Stimulated activated naive B cell treated with anti-CD40 and anti-IgM and Interleukin-4, amounts not matched to agents 10 μg/mL and 1 μg/mL and 100 μg/mL, for 72 hours (primary cell): ENCODE measurements at places on chromosomes 5 and 9.

DNA sequence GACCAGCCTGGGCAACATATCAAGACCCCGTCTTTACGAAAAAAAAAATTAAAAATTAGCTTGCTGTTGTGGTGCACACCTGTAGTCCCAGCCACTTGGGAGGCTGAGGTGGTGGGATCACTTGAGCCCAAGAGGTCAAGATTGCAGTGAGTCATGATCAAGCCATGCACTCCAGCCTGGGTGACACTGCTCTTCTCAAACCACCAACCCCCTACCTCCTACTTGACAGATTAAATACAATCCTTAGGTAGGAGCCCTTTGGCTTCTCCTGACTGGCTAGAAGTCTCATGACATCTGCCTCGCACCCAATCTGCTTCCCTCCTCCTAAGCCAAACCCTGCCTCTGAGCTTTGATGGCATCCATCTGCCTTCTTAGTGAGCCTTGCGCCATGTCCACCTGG is 11.6 kb upstream of the FBP1 start:
- DNase-seq, result no peak

GRCh38 chr5:170302653-170303501 is 5.3 kb upstream of the LCP2 start:
- no peak for DNase-seq

DNA sequence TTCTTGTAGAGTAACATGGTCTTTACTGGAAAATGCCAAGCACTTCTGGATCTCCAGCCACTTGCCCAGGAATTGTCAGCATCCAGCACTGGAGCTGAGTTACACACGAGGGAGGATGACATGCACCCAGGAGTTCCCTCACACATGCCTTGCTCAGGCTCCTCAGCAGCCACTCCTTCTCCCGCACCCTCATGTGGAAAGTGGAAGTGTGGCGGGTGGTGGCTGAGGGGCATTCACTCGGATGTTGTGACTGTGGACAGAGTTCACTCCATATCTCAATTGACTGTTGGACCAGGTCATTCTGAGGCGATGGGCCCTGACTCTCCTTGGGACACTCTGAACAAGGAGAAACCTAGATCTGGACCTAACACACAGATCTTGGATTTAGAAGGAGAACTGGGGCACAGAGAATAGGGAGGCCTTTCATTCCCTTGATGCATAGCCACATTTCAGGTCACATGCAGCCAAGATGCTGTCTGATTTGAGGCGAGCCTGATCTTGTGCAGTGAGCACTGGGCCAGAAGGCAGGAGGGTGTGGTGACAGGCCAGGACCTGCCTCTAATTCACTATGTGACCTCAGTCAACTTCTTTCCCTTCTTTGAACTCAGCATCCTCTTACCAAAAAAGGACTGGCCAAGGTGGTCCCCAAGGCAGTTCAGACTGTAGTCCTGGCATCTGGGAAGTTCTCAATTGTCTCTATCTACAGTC is 62.1 kb downstream of the CYSTM1 start:
- DNase-seq, result no peak

GRCh38 chr9:83006378-83006777 is 56.6 kb downstream of the RASEF start:
- peak; percentile 5 for DNase-seq
